Cardiac muscle cell (in vitro differentiated cells and primary cell): ENCODE measurements at places on chromosomes 5 and 9. TPM values are rescaled to one million over a fixed set of nuclear protein-coding genes. Genes with fewer than 3 reads are reported as not detected.

DNA sequence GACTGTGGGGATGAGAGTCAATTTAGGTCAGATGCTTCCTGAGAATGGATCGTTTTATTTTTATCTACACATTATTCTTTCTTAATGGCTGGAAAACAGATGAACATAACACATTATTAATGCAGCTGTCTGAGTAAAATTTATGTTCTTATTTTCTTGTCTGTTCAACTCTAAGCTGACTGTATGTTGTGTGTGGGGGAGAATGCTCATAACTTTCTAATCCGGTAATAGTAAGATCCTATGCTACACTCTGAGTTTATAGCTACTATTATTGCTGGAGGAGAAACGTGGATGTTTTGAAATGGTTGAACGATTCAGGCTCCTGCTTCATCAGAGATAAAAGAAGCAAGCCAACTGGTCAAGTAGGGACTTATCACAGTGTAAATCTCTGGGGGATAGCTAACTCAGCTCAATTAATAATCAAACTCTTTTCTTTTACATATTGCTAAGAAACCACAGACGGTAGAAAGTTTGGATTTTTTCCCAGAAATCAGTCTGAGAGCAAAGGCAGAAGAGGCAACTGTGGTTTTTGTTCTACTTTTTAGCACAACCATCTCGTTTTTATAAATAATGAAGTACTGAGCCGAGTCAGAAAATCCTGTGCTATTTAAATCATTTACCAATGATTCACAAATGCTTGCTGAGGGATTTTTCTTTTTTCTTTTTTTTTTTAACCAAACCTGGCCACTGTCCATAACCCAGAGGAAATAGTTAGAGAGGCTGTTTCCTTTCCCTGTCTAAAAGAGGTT, 265.0 kb upstream of the FAM174A start:
- no peaks in the 10 kb centered on the region for H3K36me3 ChIP-seq
- no peak for DNase-seq
- no peak overlapping the region for H3K27ac ChIP-seq

GRCh38 chr5:132474131-132474723, 16.3 kb downstream of the IRF1 start:
- H3K36me3 ChIP-seq = no peaks in the 10 kb centered on the region
- peaks cover 6% of the 10 kb centered on the region for H3K4me1 ChIP-seq
- no peak overlapping the region for H3K27ac ChIP-seq
- H3K27me3 ChIP-seq = no peaks in the 10 kb centered on the region

- peaks cover 15% of the 10 kb centered on the region for H3K4me1 ChIP-seq
- H3K27me3 ChIP-seq = no peaks in the 10 kb centered on the region
- no peak overlapping the region for H3K27ac ChIP-seq
Measured at GRCh38 chr5:79237740-79238560, 2.0 kb downstream of the JMY start.

PAPPA gene
- total RNA-seq = 0.80 and 0.81 TPM in 2 replicates

WNT8A gene
- not detected in 2 replicates for total RNA-seq

DNA sequence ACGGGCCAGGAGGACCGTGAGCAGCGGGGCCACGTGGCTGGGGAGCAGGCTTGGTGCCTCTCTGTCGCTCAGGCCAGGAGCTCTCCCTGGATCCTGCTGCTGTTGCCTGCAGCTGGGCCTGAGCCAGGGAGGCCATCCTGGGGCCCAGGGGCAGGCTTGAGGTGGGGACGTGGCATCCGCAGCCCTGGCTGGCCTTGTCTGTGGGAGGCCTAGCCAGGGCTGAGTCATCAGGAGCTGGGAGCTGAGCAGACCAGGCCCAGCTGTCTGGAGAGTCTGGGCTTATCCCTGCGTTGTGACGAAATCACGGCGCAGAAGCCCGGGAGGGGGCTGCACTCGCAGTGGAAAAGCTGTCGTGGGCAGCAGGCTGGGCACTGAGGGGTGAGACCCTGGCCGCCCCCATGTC, 138.8 kb upstream of the COL5A1 start:
- H3K4me1 ChIP-seq = no peaks in the 10 kb centered on the region
- DNase-seq = peak; percentile 99
- no peaks in the 10 kb centered on the region for H3K36me3 ChIP-seq
- H3K27ac ChIP-seq = no peak overlapping the region
- H3K4me3 ChIP-seq = no peak overlapping the region
- peaks cover 39% of the 10 kb centered on the region for H3K27me3 ChIP-seq

DNA sequence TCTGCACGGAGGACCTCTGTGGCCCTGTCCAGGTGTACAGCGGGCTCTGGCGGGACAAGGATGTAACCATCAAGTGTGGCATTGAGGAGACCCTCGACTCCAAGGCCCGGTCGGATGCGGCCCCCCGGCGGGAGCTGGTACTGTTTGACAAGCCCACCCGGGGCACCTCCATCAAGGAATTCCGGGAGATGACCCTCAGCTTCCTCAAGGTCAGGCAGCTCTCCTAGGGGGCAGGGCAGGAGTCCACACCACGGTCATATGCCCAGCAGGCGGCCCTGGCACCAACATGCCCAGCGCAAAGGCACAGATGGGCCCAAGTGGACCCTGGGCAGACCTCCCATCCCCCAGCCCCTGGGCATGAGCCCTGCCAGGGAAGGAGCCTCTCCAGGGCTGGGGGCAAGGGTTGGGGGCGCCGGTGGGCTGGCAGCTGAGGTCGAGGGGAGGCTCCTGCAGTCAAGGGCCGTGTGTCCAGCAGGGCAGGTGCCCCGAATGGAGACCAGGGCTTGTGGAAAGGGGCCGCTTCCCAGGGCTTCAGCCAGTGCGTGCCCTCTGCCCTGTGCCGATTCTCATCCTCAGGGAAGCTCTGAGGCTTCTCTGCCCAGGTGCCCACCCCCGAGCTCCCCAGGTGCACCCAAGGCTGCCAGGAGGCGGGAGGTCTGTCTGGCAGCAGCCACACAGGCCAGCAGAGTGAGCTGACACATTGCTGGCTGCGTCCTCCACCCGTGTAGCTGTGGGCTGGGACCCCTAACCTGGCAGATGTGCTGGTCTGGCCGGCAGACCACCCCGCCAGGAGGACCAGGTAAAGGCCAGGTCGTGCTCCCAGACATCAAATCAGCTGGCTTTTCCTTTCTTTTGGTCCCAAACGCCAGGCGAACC, 10.0 kb downstream of the DIPK1B start:
- no peak overlapping the region for H3K4me3 ChIP-seq
- peaks cover 9% of the 10 kb centered on the region for H3K4me1 ChIP-seq
- peak overlapping the region; percentile 39 for H3K27ac ChIP-seq
- peaks cover 44% of the 10 kb centered on the region for H3K36me3 ChIP-seq
- no peaks in the 10 kb centered on the region for H3K27me3 ChIP-seq
- DNase-seq = no peak
